GDM1 (cell line): ENCODE measurements at places on chromosomes 4 and X.

DNA sequence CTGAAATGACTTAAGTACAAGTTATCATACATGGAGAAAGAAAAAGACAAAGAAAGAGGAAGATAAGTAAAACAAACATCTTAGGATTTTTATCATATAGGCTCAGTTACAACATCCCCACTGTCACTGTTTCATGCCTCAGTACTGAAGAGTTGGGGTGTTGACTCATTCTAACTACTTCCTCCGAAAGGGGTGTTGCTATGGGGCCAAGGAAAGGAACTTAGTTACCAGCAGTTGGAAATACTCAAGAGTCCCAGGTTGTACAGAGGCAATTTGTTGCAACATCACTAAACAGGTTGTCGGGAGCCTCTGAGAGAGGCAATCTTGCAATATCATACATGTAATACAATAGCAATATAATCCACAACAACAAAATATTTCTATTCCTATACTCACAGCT, 1264.7 kb downstream of the PCDH7 start:
- DNase-seq = no peak

DNA sequence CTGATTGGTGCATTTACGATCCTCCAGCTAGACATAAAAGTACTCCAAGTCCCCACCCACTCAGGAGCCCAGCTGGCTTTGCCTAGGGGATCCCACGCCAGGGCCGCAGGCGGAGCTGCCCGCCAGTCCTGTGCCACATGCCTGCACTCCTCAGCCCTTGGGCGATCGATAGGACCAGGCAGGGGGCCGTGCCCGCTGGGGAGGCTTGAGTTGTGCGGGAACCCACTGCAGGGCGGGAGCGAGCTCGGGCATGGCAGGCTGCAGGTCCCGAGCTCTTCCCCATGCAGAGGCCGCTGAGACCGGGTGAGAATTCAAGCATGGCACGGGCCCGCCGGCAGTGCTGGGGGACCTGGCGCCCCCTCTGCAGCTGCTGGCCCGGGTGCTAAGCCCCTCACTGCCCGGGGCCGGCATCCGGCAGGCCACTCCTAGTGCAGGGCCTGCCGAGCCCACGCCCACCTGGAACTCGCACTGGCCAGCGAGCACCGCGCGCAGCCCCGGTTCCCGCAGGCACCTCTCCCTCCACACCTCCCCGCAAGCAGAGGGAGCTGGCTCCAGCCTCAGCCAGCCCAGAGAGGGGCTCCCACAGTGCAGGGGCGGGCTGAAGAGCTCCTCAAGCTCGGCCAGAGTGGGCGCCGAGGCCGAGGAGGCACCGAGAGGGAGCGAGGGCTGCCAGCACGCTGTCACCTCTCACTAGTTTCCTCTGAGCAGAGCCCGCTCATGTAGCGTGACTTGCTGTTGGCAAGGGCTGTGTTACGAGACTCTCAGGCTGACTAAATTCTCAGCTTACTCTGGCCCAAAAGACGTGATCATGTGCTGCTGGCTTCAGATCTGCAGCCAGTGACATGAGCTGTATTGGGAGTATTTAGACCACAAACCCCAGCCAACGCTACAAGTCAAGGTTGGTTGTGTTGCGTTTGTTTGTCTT, 87.5 kb downstream of the TRAPPC11 start:
- DNase-seq = no peak

GRCh38 chr4:112938461-112939058, 110.9 kb upstream of the ANK2 start:
- no peak for DNase-seq

- no peak for DNase-seq
These were observed 819.1 kb downstream of the TRIML1 start for GRCh38 chr4:188958346-188958745.
